Activated CD4-positive, alpha-beta T cell treated with anti-CD3 and anti-CD28 coated beads for 1 hour (primary cell): ENCODE measurements at places on chromosomes 16 and 17.

DNA sequence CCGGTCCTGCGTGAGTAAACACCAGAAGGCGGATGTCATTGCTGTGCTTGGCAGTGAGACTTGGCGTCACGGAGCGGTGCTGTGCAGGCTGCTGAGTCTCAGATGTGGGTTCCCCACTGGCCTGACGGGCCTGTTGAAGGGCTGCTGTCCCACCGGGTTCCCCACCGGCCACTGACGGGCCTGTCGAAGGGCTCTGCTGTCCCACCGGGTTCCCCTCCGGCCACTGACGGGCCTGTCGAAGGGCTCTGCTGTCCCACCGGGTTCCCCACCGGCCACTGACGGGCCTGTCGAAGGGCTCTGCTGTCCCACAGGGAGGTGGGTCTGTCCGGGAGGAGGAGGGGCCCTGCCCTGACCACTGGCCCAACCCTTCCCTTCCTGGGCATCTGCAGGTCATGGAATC is 2.8 kb downstream of the HGS start:
- no peak for DNase-seq

DNA sequence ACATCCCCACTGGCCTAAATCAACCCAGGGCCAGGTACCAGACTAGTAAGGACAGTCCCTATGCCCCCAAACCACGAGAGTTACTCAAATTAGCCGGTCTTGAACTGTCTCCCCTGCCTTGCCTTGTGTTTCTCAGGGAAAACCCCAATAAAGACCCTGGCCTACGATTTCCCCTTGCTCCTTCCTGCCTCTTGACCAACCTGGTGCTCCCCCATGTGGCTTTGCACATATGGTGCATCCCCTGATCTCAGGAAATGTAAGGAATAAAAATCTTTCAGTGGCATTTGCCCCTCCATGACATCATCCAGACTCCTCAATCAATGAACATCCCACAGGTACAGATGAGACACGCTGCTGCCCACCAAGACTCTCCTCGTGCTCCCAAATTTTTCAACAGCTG is 87.9 kb downstream of the ZNF18 start:
- DNase-seq = no peak

DNA sequence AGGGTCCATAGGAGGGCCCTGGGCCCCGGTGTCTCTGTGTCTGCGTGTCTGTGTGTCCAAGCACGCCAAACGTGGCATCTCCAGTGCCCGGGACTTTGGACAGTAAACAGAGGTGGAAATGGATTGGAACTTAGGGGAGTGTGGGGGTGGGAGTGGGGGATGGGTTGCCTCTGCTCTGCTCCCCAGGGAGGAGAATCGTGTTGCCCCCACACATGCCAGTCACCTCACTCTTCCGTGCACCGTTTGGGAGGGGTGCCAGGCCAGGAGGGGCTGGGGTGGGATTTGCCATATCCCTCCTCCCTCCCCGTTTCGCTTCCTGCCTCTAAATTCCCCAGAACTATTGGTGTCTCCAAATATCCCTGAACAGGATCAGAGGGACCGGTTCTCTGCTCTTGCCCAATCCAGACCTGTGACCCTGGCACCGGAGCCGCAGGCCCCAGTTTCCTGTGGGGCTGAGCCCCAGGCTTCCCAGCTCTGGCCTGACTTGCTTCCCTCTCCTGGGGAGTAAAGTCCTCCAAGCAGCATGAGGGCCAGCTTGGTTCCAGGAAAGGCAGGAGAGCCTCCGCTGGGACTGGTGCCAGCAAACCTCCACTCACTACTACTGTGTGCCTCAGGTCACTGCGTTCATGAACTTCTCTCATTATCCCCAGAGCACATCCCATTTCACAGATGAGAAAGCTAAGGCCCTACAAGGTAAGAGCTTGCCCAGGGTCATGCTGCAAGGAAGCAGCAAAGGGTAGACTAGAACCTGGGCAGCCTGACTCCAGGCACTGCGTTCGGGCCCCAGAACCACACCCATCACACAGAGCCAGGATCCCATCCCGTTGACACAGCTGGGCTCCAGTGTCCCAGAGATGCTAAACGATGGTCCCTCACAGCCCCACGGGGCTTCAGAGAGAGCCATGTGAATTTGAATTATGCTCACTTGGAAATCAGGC is at the start of gene ASGR1:
Gene ASGR1, minus strand, starts transcription at position 54 of the 938 bp plus-strand sequence. CDS start 807 bp downstream, outside the sequence.
- DNase-seq = no peak

DNA sequence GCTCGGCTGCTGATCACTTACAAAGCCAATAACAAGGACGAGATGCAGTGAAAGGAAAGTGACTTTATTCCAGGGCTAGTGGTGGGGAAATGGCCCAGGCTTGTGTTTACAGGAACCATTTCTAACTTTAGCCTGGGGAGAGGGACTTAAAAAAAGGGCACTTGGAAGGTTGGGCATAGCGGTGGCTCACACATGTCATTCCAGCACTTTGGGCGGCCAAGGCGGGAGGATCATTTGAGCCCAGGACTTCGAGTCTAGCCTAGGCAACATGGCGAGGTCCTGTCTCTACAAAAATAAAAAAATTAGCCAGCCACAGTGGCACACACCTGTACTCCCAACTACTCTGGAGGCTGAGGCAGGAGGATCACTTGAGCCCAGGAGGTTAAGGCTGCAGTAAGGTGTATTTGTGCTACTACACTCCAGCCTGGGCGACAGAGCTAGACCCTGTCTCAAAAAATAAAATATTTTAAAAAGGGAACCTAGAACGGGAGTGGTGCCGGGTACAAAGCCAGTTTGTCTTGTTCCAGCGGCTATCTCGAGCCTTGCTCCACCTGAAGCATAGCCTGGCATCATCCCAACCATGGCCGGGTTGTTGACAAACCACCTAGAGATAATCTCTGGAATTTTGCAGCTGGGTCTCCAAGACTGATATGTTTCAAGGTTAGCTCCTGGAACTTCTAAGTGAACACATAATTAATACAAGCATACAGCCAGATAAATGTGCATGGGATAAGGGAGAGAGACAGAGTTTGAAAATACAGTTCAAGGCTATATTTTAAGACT is 5.7 kb upstream of the TVP23A start:
- no peak for DNase-seq

GRCh38 chr16:66800856-66801255 is 528 bp downstream of the TERB1 start:
- no peak for DNase-seq

DNA sequence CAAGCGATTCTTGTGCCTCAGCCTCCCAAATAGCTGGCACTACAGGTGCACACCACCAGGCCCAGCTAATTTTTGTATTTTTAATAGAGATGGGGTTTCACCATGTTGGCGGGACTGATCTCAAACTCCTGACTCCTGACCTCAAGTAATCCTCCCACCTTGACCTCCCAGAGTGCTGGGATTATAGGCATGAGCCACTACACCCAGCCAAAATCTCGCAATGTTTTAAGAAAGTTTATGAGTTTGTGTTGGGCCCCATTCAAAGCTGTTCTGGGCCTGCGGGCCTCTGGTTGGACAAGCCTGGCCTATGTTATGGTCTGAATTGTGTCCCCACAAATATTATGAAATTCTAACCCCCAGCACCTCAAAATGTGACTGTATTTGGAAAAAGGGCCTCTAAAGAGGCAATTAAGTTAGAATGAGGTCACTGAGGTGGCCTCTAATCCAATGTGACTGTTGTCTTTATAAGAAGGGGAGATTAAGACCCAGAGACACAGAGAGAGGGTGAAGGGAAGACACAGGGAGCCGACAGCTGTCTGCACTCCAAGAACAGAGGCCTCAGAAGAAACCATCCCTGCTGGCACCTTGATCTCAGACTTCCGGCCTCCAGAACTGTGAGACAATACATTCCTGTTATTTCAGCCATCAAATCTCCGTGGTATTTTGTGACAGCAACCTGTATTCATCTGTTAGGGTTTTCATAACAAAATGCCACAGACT is 469.9 kb downstream of the HS3ST4 start:
- DNase-seq = no peak

DNA sequence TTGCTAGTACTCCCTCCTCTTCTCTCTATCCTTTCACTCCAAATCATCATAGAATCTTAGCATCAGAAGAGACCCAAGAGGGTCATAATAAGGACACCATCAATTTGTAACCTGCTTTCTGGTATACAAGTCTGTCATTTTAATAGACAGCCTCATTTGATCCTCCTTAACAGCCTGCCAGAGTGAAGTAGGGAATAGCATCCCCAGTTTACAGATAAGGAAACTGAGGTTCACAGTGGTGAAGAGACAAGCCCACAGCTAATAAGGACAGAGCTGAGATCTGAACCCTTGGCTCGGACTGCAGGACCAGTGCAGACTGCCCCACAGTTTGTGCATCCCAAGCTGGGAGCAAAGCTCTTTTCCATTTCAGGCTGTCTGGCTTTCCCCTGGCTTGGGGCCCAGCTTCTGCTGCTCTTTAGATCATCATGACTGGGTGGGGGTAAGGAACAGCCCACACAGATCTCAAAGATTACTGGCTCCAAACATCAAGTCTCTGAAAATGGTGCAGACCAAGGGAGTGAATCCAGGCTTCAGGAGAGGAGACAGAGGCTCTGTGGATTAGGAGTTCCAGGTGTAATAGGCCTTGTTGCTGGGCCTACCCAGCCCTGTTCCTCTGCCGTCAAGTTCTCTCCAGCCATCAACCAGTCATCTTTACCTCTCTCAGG is 10.3 kb upstream of the IGFBP4 start:
- DNase-seq = no peak

DNA sequence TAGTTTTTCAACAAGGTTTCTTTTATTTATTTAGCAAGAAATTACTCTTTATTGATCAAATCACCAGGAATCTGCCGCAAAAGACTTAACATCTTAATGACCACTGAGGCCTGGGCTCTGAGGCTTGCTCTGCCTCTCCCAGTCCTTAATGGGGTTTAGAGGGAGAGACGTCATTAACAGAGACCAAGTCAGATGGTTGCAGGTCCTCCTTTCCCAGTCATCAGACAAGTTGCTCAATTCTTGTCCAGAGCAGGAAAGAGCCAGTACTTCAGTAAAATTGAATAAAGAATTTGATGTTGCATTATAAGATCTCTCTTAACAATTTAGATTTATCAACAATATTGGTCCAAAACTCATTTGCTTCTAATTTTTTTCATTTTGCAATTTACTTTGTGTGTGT is 2.0 kb downstream of the SEPHS2 start:
- DNase-seq = no peak

GRCh38 chr17:6179017-6179416 is 108.8 kb downstream of the WSCD1 start:
- no peak for DNase-seq

GRCh38 chr16:12582696-12583095 is 221.0 kb downstream of the CPPED1 start:
- DNase-seq = no peak

DNA sequence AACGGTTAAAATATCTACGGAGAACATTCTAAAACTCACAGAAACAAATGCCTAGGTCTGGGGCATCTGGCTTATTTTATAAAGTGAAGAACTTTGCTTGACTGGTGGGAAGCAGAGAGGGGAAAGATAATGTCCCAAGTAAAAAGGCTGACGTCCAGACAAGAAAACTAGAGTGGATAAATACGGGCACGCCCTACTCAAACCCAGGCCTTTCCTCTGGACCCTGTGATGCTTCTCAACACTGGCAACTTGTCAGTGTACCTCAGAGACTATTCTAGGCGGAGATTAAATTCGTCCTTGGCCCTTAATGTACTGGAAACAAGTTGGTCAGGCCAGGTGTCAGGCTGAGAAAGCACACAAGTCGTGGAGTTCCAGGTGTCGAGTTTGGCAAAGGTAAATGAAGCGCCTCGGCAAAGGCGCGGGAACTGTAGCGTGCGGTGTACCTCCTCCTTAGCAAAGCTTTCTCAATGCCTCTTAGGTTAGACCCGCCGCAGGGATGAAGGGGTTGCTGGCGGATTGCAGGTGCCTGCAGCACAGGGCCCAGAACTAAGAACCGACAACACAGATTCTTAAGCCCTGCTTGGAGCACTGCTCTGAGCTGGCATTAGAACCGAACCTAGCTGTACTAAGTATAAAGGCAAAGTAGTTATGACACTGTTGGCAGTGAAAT is 668 bp upstream of the UNK start:
- DNase-seq = no peak

DNA sequence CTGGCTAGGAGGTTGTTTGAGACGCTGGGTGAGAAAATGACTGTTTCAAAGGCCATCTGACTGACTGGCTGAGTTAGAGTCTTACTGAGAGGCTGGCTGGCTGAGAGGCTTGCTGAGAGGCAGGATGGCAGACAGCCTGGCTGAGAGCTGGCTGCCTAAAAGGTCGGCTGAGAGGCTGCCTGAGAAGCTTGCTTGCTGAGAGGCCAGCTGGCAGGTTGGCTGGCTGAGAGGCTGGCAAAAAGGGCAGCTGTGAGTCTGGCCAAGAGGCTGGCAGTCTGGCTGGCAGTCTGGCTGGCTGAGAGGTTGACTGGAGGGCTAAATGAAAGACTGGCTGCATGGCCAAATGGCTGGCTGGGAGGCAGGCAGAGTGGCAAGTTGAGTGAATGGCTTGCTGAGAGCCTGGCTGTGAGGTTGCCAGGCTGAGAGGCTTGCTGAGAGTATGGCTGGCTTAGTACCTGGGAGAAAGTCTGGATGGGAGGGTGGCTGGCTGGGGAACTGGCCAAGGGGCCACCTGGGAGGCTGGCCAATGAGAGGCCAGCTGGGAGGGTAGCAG is 35.3 kb upstream of the ACSM2B start:
- no peak for DNase-seq

DNA sequence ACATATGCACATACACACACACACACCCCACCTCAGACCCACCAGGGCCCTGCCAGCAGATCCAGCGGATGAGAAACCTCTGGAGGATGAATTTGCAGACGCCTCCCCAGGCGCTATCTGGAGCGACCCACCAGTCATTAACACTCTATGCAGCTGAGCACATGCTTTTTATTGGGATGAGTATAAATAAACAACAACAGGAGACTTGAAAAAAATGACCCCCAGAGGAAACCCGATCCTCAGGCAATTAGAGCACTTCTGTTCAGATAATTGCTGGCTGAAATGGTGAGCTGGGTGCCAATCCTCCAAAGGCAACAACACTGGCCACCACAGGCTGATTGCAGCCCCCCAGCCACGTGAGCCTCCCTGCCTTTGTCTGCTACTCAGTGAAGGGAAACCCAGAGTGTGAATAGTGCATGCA is 32.9 kb downstream of the DYNLRB2 start:
- DNase-seq = no peak

- DNase-seq = no peak
Observed at GRCh38 chr16:88978608-88979346, 1.8 kb upstream of the CBFA2T3 start.

- no peak for DNase-seq
Observed at GRCh38 chr17:31740611-31741082, 118.4 kb downstream of the COPRS start.

- DNase-seq = no peak
Observed at GRCh38 chr17:11238705-11239104, 2.3 kb upstream of the SHISA6 start.

- no peak for DNase-seq
Observed at GRCh38 chr16:57601801-57602478, 26.5 kb upstream of the ADGRG1 start.

- no peak for DNase-seq
Observed at GRCh38 chr16:2845116-2845515, 12.9 kb downstream of the PRSS22 start.
